Dorsolateral prefrontal cortex (tissue), 122 donors: ENCODE measurements at places on chromosomes 2 and 18. TPM values are rescaled to one million over a fixed set of nuclear protein-coding genes. Genes with fewer than 3 reads are reported as not detected.

DNA sequence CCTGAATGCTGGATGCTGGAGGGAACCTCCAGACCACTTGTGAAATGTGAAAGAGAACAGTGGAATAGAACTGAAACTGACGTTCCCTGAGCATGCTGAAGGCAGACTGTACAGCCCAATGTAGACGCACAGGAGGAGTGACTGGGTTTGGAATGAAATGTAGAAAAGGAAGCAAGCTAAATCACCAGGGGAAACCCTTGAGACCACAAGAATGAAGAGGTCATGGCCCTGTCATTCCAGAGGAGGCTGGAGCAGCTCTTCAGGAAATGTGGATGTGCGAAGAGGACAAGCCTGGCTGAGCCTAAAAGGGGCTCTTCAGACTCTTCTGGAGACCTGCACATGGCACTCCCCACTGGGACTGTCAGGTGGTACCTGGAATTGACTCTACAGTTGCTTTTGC is 118.5 kb upstream of the ALPP start:
- DNase-seq: no peak

FAM237A gene
- not detected for total RNA-seq

APCDD1 gene
- total RNA-seq: 52.1 TPM

DNA sequence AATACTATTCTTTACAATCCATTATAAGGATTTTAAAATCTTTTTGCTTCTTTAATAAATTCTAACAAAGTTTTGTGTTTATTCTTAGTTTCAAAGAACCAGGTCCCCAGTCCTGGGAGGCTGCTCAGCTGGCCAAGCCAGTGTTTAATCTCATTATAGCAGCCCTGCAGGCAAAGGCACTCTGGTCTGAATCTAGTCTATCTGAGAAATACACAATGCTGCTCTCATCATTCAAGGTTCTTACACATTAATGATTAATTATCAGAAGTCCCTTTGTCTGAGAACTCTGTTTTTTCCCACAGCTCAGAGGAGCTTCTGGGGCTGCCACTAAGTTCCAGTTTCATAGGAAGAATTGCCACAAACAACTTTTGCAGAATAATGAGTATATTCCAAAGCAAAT is 27.7 kb downstream of the KCTD18 start:
- no peak for DNase-seq

DNA sequence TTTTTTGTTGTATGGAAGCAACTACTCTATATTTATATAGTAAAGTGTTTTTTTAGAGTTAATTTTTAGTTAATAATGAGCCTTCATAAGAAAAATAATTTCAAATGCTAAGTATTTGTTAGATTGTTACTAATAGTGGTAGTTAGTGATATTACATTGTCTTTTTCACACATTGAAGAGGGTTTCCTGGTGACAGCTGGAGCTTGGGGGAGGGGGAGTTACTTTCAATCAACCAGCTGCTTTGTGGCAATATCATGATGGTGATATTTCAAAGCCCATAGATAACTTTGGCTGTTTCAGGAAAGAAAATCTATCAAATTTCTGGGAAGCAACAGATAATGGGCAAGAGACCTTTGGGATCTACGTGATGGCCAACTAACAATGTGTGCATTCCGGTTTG is 4.1 kb downstream of the RHBDD1 start:
- no peak for DNase-seq

DNA sequence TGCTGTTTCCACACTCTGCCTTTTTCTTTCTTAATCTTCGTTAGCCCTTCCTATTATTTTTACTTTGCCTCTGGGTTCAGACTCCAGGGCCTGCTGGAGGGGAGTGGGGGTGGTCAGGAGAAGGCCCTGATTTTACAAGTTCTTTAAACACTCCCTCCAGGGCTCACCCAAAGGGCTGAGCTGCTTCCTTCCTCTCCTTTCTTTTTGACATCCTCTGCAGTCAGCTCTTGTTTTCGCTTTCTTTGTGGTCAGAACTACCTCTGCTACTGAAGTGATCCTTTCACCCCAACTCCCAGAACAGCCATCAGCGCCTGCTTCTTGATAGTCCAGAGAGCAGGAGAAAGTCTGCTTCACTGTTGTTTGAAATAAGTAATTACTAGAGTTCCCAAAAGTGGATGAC is 925.7 kb downstream of the EPHA4 start:
- no peak for DNase-seq

GRCh38 chr2:136217996-136218395 is 100.0 kb upstream of the CXCR4 start:
- no peak for DNase-seq

GRCh38 chr18:9898792-9899549 is 13.2 kb downstream of the TXNDC2 start:
- DNase-seq: no peak

- DNase-seq: no peak
Measured at GRCh38 chr2:45882707-45883602, 231.5 kb downstream of the PRKCE start.

DNA sequence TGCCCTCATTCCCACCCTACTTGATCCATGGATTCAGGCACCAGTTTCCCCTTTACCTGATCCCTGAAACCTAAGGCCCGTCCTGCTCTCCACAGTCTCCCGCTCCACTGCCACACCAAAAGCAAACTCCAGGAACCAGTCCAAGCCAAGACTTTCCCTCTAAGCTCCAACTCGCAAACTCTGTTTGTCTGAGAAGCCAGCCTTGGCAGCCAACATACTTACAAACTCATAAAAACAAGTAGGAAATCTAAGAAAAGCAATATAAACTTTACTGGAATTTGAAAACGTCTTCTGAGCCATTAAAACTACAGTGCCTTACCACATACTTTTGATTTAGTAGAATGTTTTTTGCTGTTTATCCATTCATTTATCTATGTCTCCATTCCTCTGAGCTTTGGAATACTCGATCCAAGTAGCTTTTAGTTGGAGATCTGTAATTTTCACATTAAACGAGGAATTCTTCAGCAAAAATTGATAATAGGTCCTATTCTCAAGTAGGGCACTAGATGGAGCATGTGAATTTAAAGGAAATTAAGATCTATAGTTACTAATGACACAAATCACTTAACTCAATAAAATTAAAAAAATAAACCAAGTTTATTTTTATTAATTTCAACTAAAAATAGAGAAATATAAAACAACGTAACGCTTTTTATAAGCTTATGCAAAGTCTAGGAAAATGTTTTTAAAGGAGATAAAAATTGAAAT is 199.7 kb downstream of the MYO3B start:
- DNase-seq: no peak

- no peak for DNase-seq
Measured at GRCh38 chr2:134218414-134218813, 35.5 kb upstream of the MGAT5 start.

DNA sequence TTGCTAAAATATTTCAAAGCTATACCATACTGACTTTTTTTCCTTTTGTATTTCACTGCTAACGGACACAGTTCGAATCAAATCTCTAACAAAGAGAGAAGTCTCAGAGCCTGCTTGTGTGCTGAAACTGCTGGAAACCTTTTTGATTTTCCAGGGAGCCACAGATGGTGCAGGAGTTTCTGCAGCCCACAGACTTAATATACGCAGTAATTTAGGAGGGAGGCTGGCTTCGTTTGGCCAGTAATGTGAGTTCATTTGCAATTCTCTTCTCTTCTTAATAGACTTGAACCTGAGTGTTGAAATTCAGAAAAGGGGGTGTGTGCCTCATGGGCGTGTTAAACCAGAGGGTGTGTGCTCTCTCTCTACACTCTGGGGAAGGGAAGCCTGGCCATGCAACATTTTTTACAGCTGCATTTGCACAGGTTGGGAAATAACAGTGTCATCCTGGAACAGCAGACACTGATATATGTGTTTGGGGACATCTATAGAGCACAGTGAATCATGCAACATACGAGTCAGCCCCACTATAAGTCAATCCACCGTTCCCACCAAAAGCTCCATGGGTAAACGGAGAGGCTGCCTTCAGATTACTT is 333.0 kb downstream of the CLIP4 start:
- no peak for DNase-seq

BOLL gene
- not detected for total RNA-seq

DNA sequence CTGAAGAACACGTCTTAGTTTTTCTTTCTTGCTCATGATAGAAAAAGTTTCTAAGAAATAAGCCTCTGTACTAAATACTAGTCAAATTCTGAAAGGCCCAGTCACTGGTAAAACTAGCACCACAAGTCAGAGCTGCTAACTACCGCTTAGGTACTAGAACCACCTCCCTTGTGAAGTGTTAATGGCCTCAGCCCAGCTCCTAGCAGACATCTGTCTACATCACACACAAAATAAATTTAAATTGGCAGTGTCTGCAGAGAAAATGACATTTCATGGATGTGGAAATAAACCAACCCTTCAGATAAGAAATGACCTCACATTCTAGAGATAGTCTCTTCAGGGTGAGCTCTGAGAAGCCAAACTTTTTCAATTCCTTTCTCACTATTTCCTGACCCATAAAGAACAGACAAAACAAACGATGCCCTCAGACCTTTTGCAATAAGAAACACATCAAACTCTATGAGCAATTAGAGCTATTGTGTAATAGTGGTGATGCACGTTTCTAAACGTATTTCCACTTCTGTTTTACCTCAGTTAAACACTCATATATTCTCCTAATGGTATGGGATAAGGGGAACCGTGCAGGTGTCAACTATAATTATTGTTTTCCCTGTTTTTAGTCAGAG is 70.3 kb upstream of the DSG1 start:
- DNase-seq: no peak

ERBB4 gene
- total RNA-seq: 71.5 TPM

DNA sequence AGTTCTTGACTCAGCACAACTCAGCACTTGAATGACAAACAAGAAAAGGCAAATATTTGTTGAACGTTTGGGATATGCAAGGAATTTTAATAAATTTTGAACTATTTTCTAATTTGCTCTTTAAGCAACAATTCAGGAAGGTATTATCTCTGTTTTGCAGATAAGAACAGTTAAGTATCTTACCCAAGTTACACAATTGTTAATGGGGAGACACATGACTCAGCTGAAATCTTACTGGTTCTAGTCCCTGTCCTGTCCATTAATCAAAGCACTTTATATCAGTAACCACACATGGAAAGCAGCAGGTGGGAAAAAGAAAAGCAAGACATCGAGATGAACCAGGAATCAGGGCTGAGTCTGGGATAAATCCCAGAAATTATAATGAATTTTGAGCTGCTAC is 493.9 kb upstream of the PIK3C3 start:
- DNase-seq: no peak

- no peak for DNase-seq
Measured at GRCh38 chr18:58893388-58894099, 28.9 kb downstream of the ZNF532 start.

- DNase-seq: no peak
Measured at GRCh38 chr18:59308248-59308937, 10.1 kb downstream of the CPLX4 start.

GRCh38 chr2:241150660-241151530 is 628 bp downstream of the PPP1R7 start:
- no peak for DNase-seq

ALLC gene
- not detected for total RNA-seq

RNF152 gene
- total RNA-seq: 16.8 TPM

GRCh38 chr2:207113414-207113813 is 52.3 kb downstream of the KLF7 start:
- peak; percentile 72 for DNase-seq

GRCh38 chr2:217904614-217904965 is 98.2 kb downstream of the TNS1 start:
- no peak for DNase-seq

DNA sequence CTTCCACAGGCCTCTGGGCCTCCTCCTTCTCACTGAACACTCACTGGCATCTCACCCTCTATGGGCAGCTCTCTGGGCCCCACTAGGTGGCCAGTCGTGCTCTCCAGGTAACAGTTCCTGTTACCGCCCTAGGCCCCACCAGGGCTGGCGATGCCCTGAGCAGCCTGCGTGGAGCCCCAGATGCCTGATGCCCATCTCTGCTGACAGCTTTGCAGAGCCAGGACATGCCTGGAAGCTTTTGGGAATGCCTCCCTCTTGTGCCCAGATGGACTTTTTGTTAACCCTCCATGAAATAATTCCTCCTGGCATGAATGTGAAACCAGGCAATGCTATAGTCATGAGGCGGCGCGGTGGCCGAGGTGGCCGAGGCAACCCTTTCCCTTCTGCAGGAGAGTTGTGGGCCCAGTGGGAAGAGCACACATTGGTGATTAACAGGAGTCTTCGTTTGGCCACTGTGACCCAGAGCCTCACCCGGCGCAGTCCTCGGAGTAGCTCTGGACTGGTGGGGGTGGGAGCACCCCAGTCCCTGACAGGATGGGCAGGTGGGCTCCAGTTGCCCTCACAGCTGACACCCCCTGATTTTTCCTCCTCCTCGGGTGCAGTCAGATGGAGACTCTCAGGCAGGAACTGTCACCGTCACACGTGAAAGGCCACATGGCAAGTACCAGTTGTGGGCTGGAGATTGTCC is 80.0 kb downstream of the SH3BP4 start:
- no peak for DNase-seq

OTX1 gene
- 3.6 TPM for total RNA-seq

- DNase-seq: peak; percentile 74
Measured at GRCh38 chr18:26863122-26863879, 2.2 kb downstream of the AQP4 start.

CCL20 gene
- not detected for total RNA-seq

DNA sequence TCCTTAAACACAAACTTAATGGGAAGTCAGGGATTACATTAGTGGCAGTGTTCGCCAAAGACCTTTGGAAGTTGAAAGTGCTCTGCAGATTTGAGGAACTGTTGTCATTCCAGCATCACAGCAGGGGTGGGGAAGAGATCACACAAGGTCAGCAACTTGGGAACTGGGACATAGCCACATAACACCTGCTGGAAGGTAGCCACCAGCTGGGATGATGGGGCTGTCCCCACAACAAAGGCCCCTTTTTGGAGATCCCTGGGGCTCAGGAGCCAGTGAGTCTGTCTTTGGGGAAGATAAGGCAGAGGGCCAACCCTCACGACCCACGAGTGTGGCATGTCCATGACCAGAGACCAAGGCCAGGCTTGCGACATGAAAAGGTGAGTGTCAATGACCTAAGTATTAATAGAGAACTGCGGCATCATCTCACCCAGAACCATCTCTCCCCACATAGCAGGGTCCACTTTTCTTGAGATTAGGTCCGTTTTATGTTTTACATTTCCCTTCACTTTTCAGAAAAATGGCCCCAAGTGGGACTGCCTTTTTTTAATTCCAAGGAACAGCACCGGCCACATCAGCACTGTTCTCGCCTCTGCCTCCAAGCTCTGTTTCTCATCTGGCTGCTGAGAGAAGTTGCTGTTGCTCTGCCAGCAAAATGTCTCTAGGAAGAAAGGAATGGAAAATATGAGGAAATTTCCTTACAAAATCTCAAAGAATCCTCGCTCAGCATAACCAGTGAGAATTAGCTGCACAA is 106.9 kb downstream of the GFPT1 start:
- no peak for DNase-seq

SKOR2 gene
- not detected for total RNA-seq

GRCh38 chr2:100902817-100903405 is 83.0 kb downstream of the NPAS2 start:
- no peak for DNase-seq

DNA sequence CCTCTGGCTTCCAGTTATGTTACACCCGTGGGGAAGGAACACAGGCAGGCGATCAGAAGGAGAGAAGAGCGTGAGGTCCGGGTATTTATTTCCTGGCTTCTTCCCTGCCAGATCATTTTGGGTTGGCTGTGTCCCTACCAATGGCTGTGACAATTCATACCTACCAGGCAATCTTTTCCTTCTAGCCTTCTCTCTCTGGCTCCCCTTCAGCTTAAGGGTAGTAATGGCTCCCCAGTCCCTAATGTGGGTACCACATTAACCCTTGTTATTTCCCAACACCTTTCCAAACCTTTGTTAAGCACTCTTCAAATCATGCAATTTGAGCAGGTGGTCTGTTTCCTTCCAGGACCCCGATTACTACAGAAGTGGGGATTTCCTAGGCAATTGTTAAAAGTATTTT is 78.8 kb upstream of the LYPD6B start:
- DNase-seq: no peak

CYP27C1 gene
- 0.43 TPM for total RNA-seq

- no peak for DNase-seq
Measured at GRCh38 chr2:27704342-27704876, 40.7 kb downstream of the SLC4A1AP start.
